ENCODE measurements at places on chromosomes 3 and 15.

GRCh38 chr3:190387578-190388213 lies at the start of gene CLDN16:
TSS of gene CLDN16 (plus strand) at chr3:190388163. CDS start at chr3:190388330, 167 bp downstream.
- no peak for DNase-seq

DNA sequence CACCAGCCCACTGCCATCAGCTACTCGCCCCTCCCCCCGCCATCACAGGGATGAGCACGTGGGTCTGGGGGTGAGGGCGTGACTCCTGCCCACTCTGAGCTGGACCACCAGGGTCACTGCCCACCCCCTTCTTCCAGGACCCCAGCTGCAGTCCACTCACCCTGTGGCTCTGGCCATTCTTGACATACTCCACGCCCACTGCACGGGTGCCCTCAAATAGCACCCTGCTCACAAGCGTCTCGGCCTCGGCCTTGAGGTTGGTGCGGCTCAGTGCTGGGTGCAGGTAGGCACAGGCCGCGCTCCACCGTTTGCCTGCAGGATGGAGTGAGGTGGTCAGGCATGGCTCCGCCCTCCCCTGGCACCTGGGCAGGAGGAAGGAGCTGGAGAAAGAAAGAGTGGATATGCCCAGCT lies 23.9 kb downstream of the CHDH start:
- no peak for DNase-seq

GRCh38 chr3:185878920-185879319 lies 54.1 kb upstream of the IGF2BP2 start:
- DNase-seq, result no peak

DNA sequence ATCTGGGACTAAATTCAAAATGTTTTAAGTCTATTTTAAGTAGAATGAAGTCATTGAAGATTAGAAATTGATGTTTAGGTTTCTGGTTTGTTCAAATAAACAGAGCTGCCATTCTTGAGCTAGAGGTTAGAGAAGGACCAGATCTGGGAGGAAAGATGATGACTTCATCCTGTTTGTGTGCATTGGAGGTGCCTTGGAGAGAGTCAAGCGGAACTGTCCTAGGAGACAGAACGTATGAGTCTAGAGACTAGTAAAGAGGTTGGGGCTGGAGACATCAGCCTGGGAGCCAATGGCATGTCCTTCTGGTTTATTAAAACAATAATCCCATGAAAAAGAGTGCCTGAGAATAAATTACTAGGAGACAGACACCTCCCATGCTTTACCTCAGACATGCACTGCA lies 303.4 kb downstream of the KBTBD8 start:
- no peak for DNase-seq

GRCh38 chr15:77578641-77579372 lies 53.9 kb downstream of the LINGO1 start:
- no peak for DNase-seq

DNA sequence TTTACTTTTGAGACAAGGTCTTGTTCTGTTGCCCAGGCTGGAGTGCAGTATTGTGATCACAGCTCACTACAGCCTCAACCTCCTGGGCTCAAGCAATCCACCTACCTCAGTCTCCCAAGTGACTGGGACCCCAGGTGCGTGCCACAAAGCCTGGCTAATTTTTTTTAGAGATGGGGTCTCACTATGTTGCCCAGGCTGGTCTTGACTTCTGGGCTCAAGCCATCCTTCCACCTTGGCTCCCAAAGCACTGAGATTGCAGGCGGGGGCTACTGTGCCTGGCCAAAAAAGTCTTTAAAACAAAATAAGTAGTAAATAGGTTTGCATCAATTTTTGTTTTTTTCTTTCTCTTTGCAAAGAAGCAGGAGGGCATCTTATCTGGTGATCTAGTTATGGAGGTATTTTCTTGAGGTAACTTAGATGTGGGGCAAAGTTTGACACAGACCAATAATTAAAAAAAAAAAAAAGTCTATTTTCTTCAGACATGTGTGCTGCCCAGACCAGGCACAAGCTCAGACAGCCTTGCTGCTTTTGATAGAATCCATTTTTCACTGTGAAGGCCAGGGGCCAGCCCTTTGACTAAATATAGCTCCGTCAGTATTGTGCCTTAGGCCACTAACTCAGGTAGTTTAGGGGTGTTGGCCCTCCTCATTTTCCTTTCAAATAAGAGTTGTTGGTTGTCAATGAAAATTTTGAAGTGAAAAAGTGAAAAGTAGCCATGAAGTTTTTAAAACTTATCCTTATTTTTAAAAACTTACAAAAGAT lies 2.5 kb downstream of the ARL6IP5 start:
- no peak for DNase-seq

DNA sequence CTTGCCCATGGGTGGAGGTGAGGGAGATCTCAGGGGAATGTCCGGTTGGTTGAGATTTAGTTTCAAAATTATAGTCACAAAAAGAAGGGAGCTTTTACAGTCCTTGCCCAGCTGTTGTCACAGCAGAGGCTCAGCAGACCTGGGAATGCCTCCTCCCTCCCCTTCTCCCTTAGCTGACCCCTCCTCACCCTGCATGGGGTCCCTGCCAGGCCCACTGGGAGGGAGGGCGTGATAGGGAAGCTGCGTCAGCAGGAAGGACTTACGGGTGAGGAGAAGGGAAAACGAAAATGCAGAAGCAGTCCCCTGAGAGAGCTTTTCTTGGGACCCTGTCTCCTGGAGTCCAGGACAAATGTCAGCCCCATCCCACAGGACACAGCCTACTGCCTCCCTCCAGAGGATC lies 18.9 kb downstream of the SCN5A start:
- no peak for DNase-seq

DNA sequence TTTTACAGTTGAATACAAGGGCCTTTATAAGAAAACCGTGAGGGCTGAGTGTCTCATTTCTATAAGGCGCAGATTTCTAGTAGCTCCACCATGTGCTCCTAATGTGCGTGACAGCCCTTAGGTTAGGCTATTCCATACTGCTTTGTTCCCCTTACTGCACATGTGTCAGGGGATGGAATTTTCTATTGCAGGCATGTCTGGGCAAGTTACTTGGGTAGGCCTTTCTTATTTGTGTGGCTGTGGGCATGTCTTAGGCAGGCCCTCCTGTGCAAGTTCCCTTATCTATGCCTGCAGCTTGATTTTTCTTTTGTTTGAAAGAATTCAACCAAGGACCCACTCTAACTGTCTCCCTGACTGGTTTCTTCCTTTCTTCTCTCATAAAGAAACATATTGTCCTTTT lies 434.2 kb upstream of the CNTN3 start:
- no peak for DNase-seq

GRCh38 chr3:179321668-179322285 lies 1.1 kb upstream of the ZNF639 start:
- no peak for DNase-seq

- no peak for DNase-seq
These were observed 207.6 kb upstream of the STAC start for GRCh38 chr3:36172699-36173098.

GRCh38 chr3:172189987-172190603 lies 150.7 kb downstream of the FNDC3B start:
- DNase-seq, result no peak
